ENCODE measurements at places on chromosomes 5 and 9.

- no peak for DNase-seq
Observed at GRCh38 chr5:98772415-98773213, 849 bp upstream of the RGMB start.

GRCh38 chr5:64670277-64670676 is 20.0 kb upstream of the SHISAL2B start:
- no peak for DNase-seq

- no peak for DNase-seq
Observed at GRCh38 chr5:158020555-158021418, 161.8 kb upstream of the CLINT1 start.

GRCh38 chr5:131747180-131748105 is 49.4 kb downstream of the FNIP1 start:
- no peak for DNase-seq

- no peak for DNase-seq
Observed at GRCh38 chr5:145056800-145057199, 778.3 kb downstream of the PRELID2 start.

DNA sequence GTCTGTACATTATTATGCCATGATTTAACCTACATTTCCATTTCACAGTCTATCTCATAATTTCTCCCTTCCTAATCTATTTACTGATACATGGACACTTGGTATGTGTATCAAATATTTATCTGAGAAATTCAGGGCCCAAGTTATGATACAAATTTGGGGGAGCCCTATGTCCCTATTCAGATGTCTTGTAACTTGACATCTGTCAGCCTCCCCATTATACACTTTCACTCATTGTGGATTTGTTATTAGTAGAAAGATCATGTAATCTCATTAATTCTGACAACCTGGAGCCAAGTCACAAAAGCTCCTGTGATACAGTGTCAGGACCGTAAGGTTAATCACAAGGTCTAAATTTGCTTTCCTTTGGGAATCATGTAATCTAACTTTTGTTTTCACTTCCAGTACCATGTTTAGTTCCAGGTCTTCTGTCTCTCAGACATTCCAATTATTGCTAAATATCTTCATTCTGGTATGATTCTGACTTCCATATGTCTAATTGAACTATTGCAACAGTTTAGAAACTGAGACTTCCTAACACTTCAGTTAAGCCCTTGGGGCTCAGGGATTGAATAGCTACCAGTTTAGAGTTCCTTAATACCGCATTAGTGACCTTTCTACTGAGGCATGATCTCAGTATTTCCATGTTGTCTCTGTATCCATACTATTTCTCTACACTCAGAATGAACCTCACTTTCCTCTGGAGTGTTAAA is 182.9 kb upstream of the NUDT12 start:
- no peak for DNase-seq

- no peak for DNase-seq
Observed at GRCh38 chr9:77562019-77562748, 85.9 kb downstream of the GNA14 start.

DNA sequence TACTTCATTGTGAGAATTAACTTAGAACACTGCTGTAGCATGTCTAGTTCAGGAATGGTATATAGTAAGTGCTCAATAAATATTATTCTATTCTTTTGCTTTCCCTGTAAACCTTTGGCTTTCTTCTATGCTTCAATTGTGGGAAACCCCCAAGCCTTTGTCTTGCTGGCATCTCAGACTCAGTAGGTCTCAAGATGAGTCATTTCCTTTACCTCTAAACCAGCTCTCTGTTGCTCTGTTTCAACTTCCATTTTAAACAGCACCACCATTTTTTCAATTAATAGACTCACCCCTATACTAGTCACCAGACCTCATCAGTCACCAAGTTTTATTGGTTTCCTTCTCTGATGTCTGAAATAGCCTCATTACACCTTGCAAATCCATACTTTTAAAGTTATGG is 43.5 kb downstream of the DMAC1 start:
- no peak for DNase-seq

- no peak for DNase-seq
Observed at GRCh38 chr5:89336111-89336510, 453.1 kb upstream of the MEF2C start.

- no peak for DNase-seq
Observed at GRCh38 chr9:72996114-72996513, 43.3 kb upstream of the ALDH1A1 start.

DNA sequence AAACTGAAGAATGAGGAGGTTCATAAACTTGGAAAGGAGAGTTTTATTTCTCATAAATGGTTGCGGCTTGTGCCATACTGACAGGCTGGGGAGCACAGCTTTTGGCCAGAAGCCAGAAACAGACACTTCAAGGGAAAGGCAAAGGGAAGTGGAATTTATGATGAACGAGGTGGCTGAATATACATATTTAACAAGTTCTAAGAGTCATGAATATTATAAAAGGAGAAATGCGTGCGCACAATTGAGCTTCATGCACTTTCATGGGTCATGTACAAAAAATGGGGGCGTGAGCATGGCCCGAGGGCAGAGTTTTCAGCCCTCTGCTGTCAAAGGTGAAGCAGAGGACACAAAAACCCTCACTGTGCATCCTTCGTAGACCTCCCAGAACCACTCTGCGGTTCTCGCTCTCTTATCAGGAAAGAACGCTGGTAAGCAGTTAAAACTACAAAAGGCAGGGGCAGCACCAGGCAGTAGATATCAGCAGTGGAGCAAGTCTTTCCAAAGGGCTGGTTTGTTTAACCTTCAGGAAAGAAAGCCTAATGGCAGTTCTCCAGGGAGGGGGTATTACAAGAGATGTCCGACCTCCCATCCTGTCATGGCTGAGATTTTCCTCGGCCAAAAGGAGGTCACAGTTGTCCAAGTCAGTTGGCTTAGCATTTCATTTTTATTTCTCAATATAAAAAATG is 29.0 kb downstream of the AUH start:
- no peak for DNase-seq

GRCh38 chr9:38213631-38214299 is 144.7 kb upstream of the SHB start:
- no peak for DNase-seq

DNA sequence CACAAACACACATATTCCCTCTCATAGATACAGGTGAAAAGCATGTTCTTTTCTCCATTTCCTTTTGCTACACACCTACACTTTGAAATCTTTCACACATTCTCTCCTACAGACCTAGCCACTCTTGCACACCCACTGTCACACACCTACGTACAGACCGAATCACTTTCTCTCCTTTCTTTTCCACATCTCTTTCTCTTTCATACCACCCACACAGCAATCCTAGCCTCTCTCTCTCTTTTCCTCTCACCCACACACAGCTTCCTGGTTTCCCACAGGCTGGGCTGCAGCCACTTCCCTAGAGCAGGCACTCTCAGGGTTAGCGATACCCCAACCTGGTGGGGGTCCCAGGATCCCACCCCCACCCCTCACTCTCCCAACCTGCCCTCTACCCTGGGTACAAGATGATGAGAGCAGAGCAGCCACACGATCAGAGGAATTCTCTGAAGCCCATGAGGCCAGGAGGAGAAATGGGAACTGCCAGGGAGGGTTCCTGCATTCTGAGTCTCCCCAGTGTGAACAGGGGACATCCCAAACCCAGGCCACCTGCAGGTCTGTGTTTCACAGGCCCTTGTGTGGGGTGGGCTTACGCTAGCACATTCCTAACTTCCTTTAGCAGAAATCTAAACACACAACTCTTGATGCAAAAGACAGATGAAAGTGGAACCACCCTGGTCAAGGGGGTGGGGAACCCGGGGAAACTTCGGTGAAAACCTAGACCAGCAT is 17.1 kb upstream of the SYNPO start:
- DNase-seq, result no peak

DNA sequence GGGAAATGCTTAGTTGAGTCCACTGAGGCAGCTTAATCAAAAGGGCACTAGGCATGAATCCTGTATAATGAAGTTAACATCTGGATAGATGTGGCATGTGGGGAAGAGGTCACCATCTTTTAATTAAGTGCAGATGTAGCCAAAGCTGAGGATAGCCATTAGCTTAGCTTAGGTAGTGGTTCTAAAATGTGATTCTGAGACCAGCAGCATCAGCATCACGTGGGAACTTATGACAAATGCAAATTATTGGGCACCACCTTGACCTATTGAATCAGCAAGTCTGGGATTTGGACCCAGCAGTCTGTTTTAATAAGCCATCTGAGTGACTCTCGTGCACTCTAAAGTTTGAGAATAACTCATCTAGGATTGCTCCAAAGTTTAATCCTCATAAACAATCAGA is 63.8 kb downstream of the SNCAIP start:
- DNase-seq, result no peak

- DNase-seq, result no peak
Observed at GRCh38 chr9:98175028-98175569, 17.3 kb downstream of the CORO2A start.

GRCh38 chr9:130632841-130633240 is 31.6 kb upstream of the PRDM12 start:
- DNase-seq, result no peak

- DNase-seq, result peak; percentile 16
Observed at GRCh38 chr5:1763548-1763911, 36.1 kb downstream of the MRPL36 start.

GRCh38 chr5:126172812-126173211 is 250.4 kb upstream of the GRAMD2B start:
- no peak for DNase-seq

DNA sequence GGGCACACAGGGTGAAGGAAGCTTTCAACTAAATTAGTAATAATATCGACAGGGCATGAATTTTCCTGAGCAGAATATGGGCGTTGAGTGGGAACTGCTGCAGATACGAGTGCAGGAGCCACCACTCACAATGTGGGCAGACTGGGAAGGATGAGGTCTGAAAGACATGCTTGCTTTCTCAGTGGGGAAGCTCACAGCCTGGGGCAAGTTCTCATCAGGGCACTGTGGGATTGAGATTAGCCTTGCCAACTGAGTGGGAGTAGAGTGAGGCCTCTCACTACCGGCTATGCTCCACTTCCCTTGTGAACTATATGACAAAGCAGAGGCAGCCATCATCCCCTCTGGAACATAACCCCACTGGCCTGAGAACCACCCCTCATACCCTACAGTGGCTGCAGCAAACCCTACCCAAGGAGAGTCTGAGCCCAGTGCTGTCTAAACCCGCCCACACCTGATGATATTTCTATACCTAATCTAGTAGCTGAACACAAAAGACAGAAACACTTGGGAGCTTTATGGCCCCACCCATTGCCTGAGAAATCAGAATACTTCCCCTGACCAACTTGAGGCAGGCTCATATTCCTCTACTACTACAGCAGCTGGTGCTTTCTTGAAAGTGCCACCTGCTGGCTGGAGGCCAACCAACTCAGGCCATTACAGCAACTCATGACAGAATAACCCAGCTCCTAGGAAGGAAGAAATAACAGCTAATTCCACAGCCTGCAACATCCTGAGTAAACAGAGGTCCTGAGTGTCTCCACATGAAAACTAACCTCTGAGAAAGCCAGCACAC is 173.7 kb upstream of the SPEF2 start:
- DNase-seq, result no peak

- no peak for DNase-seq
Observed at GRCh38 chr9:109493648-109494047, 4.5 kb downstream of the PTPN3 start.

DNA sequence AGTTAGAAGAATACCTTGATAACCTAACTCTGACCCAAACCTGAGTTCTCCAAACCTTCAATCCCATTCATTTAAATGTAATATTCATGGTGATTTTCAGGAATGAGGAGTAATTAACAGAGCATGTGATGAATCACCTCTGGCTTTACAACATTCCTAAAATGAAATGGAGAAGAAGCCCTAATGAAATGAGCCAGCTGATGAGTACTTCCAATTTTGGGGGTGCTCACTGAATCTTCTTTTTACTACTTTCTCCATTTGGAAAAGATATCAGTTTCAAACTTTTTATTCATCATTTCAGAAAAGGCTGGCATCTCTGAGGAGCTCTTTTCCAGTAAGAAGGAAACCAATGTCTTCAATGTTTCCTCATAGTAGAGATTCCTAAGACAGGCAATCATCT is 2.9 kb upstream of the SPINK5 start:
- no peak for DNase-seq

- no peak for DNase-seq
Observed at GRCh38 chr5:8752595-8752994, 793.3 kb downstream of the SEMA5A start.

DNA sequence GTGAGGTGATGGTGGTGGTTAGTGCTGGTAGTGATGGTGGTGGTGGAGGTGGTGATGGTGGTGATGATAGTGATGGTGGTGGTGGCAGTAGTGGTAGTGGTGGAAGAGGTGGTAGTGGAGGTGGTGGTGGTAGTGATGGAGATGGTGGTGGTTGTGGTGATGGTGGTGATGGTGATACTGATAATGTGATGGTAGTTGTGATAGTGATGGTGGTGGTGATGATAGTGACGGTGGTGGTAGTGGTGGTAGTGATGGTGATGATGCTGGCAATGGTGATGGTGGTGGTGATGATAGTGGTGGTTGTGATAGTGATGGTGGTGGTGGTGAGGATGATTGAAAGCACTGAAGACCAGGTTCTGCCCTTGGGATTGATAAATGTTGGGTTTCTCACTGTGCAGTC is 85.2 kb upstream of the SLC1A3 start:
- DNase-seq, result no peak

DNA sequence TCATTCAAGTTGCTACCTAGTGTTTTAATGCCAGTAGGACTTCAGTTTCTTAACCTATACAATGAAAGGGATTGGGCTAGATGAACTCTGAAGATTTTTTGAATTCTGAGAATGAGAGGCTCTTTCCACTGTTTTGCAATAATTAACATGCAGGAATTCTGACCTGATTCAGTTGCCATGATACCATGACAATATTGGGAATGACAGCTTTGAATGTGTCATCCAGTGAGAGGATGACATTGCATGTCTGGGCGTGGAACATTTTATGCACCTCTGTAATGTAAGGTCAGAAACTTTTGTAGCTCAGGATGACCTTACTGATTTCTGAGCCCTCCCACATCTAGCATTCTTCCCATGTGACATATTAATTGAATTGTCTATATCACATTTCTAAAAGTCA is 30.6 kb upstream of the SPINK5 start:
- no peak for DNase-seq

- DNase-seq, result no peak
Observed at GRCh38 chr5:41048986-41049385, 22.2 kb downstream of the MROH2B start.

DNA sequence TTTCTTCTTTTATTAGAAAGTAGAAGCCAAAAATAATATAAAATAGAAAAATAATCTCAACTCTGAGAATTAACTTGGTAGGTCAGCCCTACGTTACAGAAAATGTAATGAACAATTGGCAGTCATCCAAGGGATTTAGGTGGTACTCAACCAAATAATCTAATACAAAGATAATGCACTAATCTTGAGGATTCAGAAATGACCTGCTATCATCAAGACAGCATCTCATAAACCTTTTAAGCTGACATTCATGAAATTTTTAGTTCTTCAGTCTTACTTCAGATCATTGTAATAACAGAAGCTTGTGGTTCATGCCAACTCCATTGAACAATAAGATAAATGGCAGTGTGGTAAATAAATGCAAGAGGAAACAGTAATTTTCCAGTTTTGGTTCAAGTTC is 1058.0 kb downstream of the MAT2B start:
- DNase-seq, result no peak

DNA sequence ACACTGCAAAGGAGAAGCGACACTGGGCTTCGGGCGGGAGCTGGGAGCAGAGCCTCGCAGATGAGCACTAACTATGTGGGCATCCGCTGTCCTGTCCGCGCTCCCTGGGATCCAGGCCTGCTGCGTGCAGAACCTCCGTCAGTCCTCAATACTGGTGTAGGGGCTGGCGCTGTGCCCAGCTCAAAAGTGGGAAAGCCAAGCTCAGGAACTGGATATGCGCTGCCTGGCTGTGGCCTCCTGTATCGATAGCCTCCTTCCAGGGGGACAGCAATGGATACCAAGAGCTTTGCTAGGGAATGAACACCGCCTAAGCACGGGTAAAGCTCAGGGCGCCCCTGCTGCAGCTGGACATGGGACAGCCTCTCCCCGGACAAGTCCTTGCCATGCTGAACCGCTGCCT is 270.4 kb downstream of the NSG2 start:
- no peak for DNase-seq
